ENCODE measurements at places on chromosomes 12 and 14.

DNA sequence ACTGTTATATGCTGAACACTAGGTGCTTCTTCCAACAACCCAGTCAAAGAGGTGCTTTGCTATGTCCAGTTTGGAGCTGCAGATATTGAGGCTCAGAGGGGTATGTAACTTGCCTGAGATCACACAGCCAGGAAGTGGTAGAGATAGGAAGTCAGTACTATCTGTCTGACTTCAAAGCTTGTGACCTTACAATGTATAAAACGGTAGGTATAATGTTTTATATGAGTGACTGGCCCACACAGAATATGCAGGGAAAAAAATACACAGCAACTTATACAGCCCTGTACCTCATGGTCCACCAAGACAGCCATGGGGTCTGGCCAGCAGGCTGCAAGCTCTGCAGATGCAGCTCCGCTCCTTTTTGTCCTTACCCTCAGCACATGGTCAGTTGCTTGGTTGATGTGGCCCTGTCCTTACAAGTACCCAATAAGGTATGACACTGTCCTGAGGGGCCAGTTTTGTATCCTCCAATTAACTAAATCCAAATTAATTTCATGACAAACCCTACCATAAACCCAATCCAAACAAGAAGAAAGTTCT lies 3.9 kb upstream of the KRT4 start:
- no peak for DNase-seq

DNA sequence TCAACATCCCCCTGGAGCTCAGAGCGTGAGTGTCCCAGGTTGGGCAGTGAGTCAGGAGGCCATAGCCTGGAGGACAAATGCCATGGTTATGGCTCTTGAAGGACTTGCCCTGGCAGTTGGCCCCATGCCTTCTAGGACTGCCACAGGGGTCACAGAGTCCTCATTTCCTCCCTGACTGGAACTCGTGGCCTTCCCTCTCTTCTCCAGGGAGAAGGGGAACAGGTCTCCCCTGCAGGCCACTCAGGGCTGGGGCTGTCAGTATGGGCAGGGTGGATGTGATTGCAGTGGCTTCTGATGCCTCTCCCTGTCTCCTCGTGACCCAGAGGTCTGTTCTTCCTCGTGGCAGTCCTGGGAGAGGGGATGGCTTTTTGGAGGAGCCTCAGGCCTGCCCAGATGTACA lies 70.7 kb downstream of the ADCK1 start:
- no peak for DNase-seq

- no peak for DNase-seq
Observed at GRCh38 chr12:74922117-74922516, 287.5 kb downstream of the KCNC2 start.

DNA sequence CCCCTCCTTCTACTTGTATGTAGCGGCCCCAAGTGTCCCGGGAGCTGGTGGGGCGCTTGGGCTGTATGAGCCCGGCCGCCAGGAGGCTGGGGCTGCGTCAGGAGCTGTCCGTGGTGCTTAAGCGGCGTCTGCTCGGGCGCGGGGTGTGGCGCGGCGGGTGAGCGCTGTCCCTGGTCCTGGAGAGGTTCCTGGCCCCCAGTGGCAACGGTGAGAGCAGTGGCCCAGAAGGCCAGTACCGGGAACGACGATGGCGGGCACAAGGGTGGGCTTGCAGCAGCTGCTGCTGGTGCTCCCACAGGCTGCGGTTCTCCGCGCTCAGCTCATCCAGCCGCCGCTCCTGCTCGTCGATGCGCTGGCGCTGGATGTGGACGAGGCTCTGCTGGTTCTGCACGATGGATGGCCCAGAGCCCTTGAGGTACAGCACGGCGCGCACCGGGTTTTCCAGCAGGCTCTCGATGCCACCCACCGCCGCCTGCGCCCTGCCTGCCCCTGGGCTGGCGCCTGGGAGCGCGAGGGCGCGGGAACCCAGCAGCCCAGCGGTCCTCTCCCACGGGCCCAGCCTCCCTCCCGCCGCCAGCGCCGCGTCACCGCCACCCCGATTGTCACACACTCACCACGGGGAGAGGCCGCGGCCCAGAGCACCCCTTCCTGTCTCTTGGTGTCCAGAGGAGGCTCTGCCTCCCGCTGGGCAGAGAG lies 41.9 kb upstream of the FKBP4 start:
- peak; percentile 69 for DNase-seq

DNA sequence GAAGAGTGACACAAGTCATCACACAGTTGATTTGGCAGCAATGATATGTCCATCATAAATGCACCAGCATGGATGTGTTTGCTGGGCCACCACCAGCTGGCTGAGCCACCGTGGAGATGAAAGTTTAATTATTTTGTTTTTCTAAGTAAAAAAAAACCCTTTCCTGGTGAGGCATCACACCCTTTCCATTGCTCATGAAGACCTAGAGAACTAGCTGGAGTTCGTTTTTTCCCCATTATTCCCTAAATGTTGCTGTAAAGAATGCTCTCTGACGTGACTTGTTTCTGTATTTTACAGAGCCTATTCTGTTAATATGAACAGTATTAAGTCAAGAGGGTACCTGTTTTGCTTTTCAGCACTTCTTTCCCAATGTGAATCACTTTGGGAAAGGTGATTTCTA lies 257.9 kb downstream of the MSRB3 start:
- no peak for DNase-seq

DNA sequence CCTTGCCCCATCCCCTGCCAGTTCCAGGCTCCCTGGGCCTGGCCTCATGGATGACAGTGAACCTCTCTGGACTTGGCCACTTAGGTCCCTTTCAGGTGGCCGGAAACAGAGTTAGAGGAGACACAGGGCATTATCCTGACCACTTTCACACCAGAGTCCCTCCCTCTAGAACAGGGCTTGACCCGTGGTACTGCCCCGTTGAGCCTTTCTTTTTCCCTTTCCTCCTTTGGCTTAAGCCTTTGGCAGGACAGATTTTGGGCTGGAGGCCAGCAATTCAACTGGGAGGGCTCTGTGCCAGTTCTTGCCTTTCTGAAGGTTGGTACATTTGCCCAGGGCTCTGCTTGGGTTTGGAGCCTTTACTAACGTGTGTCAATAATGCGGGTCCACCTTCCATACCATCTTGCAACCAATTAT lies 22.8 kb downstream of the TPCN1 start:
- DNase-seq, result no peak

GRCh38 chr14:53519137-53519536 lies 366.0 kb upstream of the DDHD1 start:
- no peak for DNase-seq

GRCh38 chr12:114664651-114665320 lies 19.2 kb downstream of the TBX3 start:
- no peak for DNase-seq

DNA sequence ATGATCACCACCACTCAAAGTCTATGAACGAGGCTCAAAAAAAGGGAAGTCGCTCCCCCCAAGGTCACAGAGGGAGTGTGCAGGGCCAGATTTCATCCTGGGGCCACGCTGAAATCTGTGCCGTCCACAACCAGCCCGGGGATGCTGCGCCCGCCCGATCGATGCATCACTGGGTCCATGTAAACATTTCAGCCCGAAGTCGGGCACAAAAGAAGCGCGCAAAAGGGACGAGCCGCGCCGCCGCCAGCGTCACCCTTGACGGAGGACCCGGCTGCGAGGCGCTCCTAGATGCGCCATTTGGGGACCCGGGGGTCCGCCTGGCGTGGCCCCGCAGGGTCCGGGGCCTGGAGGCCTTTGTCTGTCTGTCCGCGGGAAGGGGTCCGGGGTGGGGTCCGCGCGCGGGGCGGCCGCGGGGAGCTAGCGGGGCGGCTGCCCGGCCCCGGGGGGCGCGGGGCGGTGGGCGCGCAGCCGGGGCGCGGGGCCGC lies 503 bp downstream of the FBXO21 start:
- peak; percentile 74 for DNase-seq

DNA sequence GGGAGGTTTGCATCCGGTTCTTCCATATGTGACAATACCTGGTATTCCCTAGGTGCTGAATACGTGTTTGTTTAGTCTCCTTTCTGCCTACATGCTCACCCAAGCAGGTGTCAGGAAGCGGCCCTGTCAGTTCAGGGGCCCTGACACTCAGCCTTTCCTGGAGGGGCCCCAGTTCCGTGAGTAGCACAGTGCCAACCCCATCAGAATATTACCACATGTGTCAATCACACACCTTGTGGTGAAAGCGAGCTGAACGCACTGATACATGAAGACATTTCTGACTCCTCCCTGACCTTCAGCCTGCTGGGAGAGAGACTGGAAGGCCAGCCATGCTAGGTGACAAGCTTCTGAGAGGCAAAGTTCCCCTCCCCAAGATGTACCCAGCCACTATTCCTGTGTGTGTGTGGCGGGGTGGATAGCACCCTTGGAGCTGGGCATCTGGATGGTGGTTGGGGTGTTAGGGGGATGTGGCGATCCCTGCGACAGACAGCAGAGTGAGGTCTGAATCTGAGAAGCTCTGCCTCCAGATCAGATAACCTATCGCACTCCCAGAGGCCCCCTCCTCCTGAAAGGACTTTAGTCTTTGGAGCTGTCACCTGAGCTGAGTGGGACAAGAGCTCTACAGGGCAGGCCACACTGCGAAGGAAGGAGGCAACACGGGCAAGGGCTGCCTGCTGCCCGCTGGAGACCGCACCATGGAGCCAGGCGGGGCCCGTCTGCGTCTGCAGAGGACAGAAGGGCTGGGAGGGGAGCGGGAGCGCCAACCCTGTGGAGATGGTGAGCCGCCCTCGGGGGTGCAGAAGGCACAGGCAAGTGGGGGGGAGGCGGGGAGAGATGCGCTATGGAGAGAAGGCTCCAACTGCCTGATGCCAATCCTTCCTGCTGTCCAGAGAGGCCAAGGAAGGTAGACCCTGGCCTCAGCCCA lies at the start of gene SOAT2:
SOAT2 (plus strand) TSS at position 604 of the 925 bp plus-strand sequence; CDS start at position 696, 92 bp downstream.
- peak; percentile 42 for DNase-seq

- no peak for DNase-seq
Observed at GRCh38 chr12:11676052-11676451, 26.6 kb downstream of the ETV6 start.

GRCh38 chr14:60257865-60258264 lies 8.8 kb downstream of the PPM1A start:
- no peak for DNase-seq

GRCh38 chr14:31465111-31465510 lies 7.8 kb upstream of the DTD2 start:
- no peak for DNase-seq

GRCh38 chr12:9756170-9756569 lies 4.5 kb downstream of the CD69 start:
- DNase-seq, result no peak

GRCh38 chr14:80587096-80587724 lies 354.3 kb downstream of the CEP128 start:
- DNase-seq, result no peak

GRCh38 chr12:65891219-65891618 lies 66.9 kb downstream of the HMGA2 start:
- DNase-seq, result no peak

GRCh38 chr14:20631023-20631879 lies 10.2 kb downstream of the OR6S1 start:
- DNase-seq, result peak; percentile 76

DNA sequence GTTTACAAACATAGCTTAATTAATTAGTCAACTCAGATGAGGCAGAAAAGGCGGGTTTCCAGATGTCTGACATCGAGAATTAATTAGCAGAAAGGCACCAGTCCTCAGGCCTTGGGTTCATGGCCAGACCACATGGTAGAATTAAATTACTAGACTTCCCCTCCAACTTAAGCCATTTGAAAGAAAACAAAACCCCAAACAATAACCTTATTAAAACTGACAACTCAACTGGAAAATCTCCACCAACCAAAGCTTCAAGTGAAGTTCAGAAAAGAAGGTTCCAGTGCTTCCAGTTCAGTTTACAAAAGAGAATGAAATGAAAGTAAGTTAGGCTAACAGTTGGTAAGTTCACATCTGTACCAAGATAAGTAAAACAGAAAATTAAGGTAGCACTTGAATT lies 349.5 kb downstream of the GRIN2B start:
- no peak for DNase-seq

GRCh38 chr14:53850714-53851296 lies 105.8 kb downstream of the BMP4 start:
- DNase-seq, result no peak

DNA sequence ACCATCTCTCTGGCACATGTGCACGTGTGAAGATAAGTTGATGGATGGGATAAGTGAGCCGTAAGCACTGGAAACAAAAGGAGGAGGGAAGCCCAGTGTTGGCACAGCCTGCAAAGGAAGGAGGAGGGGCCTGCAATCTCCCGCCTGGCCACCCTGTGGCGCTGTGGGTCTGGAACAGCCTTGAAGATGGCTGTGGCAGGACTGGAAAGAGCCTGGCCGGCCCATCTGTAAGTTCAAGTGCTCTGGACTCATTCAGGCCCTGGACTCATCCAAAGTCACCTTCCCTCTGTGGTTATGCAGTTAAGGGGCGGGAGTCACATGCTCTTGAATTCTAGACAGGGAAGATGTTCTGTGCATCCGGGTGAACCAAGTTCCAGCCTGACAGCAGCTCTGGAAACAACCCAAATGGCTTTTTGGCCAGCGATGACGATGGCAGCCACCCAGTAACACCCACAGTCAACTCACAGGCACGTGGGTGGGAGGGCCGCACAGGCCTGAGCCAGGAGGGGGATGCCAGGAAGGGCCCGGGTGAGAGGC lies 50.4 kb downstream of the CHGA start:
- DNase-seq, result no peak

- DNase-seq, result no peak
Observed at GRCh38 chr14:72607386-72608130, 286.3 kb downstream of the DPF3 start.

GRCh38 chr12:100433701-100434100 lies 40.0 kb upstream of the NR1H4 start:
- DNase-seq, result no peak

DNA sequence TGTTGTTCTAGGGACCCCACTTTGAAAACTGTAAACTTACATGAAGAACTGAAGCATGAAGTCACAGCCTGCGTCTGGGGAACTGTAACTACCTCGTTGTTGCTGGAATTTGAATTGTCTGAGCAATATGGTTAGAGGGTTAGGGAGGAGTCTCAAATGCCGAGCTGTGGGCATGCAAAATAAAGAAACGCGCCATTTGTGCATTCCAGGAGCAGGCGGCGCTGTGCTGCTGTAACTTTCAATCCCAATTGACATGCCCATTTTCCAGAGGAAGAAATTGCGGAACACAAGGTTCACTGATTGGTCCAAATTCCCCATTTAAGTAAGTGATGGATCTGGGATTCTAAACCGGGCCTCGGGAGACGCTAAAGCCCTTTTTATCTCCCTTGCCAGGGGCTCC lies 61.3 kb downstream of the ZNF664 start:
- DNase-seq, result no peak

- DNase-seq, result no peak
Observed at GRCh38 chr14:53946404-53947093, 10.1 kb downstream of the BMP4 start.

DNA sequence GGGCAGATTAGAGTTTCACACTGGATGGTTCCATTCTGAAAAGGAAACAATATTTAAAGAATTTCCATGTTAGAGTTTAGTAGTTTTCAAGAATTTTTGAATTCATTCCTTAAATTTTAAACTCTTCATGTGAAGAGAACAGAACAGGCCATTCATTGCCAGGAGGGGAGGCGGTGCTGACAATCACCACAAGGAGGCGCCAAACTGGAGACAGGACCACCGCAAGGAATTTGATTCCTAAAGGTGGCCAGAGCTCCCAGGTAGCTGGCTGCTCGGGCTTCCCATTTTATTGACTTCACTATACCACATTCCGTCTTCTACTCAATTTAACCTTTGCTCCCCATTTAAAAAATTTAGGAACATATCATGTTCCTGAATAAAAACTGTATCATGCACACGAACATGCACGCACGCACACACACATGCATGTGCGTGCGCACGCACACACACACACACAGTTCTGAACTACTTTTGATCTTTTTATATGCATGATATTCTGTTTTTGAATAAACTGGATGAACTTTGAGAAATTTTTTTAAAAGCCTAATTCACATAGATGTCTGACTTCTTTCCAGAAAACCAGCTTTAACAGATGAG lies 101.2 kb downstream of the NELL2 start:
- peak; percentile 30 for DNase-seq

GRCh38 chr12:56338308-56339157 lies at the start of gene IL23A:
Gene IL23A, plus strand, starts transcription at chr12:56338884. Its CDS starts 161 bp downstream, at chr12:56339045.
- peak; percentile 87 for DNase-seq

Data from B cell (primary cell).